Left renal pelvis (tissue), 4 donors: ENCODE measurements at places on chromosomes 13 and 19. TPM values are rescaled to one million over a fixed set of nuclear protein-coding genes. Genes with fewer than 3 reads are reported as not detected.

DNA sequence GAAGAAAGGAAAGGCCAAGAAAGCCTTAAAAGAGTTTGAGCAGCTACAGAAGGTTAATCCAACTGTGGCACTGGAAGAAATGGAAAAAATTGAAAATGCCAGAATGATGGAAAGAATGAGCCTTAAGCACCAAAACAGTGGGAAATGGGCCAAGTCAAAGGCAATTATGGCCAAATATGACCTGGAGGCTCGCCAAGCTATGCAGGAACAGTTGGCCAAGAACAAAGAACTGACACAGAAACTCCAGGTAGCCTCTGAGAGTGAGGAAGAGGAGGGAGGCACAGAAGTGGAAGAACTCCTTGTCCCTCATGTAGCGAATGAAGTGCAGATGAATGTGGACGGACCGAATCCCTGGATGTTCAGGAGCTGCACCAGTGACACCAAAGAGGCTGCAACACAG is 5.1 kb downstream of the UTP14C start:
- DNase-seq, result no peak

Gene MEDAG
- polyA plus RNA-seq, result 3.1 TPM

DNA sequence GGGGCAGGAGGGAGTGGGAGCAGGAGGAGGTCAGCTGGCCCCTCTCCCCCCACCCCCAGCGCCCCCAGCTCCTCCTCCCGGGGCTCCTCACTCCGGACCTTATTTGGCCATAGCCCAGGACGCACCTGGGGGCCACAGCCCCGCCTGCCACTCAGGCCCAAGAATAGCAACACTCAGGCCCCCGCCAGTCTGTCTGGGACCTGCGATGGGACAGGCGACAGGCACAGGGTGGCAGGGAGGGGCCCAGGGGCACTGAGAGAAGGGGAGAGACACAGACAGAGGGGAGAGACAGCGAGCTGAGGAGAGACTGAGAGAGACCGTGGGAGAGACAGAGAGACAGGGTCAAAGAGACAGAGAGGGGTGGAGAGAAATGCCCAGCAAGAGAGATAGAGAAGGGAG is 10.2 kb downstream of the JOSD2 start:
- no peak for DNase-seq

DNA sequence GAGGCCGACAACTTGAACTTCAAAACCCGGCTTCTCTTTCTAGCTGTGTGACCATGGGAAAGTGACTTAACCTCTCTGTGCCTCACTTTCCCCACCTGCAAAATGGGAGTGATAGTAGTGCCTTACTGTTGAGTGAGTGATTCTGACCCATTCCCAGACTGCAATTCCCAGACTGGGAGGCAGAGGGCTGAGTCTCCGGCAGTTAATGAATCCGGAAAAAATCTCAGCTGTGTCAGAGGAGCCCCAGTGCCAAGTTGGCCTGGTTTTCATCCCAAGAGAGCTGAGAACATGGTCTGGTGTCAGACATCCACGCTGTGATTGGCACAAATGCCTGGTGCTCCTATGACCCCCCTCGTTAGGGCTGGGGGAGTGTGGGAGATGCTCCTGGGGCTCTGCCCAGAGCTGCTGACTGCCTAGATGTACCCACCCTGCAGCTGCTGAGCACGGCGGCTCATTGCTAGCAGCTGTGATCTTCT is 50.0 kb downstream of the PIN1 start:
- no peak for DNase-seq

- DNase-seq, result no peak
Measured at GRCh38 chr13:31706105-31706504, 33.2 kb upstream of the RXFP2 start.

- DNase-seq, result no peak
Measured at GRCh38 chr13:81224209-81224833, 883.4 kb upstream of the SPRY2 start.

GRCh38 chr19:49348305-49349189 is 13.3 kb downstream of the CD37 start:
- no peak for DNase-seq

Gene KLF16
- polyA plus RNA-seq, result 7.2 TPM

- no peak for DNase-seq
Measured at GRCh38 chr19:35279985-35280821, 2.1 kb upstream of the HAMP start.

GRCh38 chr13:35143123-35143522 is 201.1 kb downstream of the NBEA start:
- no peak for DNase-seq

Gene TEX26
- 1.1 TPM for polyA plus RNA-seq

GRCh38 chr19:16615808-16616207 is 12.2 kb downstream of the MED26 start:
- no peak for DNase-seq

Gene PCDH17
- 18.3 TPM for polyA plus RNA-seq

GRCh38 chr19:4298810-4299550 is 3.2 kb downstream of the TMIGD2 start:
- DNase-seq, result no peak

DNA sequence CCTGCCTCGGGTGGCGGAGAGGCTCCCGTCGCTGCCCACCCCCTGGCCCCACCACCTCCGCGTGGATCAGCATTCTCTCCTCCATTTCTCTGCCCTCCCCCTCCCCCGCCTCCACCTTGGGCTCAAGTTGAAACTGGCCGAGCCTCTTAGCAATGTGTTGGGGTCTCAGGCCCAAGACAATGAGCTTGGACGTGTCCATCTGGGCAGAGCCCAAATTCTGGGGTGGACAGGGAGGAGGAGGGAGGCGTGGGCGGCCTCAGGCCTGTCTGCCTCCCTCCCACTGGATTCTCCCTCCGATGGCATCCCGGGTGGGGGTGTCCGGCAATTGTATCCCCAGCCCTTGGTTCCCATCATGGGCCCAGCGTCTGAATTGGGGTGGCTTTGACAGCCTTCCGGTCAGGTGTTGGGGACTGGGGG is 1.2 kb downstream of the CELF5 start:
- DNase-seq, result no peak

GRCh38 chr13:50613356-50613831 is 230.1 kb downstream of the DLEU7 start:
- DNase-seq, result no peak

Gene CTXN1
- 12.9 TPM for polyA plus RNA-seq

GRCh38 chr13:28528848-28529247 is 33.9 kb upstream of the FLT1 start:
- DNase-seq, result no peak

- no peak for DNase-seq
Measured at GRCh38 chr13:40161931-40162330, 504.5 kb downstream of the FOXO1 start.

Gene TPGS1
- polyA plus RNA-seq, result 5.3 TPM

GRCh38 chr19:15812060-15812722 is 3.3 kb downstream of the OR10H1 start:
- DNase-seq, result no peak

- no peak for DNase-seq
Measured at GRCh38 chr19:42422092-42422900, 4.9 kb downstream of the LIPE start.

- DNase-seq, result no peak
Measured at GRCh38 chr13:42735010-42735409, 46.4 kb upstream of the FAM216B start.

Gene SYNE4
- polyA plus RNA-seq, result 1.7 TPM

Gene ZNF536
- 2.6 TPM for polyA plus RNA-seq
